ENCODE measurements at places on chromosomes 11 and 22.

DNA sequence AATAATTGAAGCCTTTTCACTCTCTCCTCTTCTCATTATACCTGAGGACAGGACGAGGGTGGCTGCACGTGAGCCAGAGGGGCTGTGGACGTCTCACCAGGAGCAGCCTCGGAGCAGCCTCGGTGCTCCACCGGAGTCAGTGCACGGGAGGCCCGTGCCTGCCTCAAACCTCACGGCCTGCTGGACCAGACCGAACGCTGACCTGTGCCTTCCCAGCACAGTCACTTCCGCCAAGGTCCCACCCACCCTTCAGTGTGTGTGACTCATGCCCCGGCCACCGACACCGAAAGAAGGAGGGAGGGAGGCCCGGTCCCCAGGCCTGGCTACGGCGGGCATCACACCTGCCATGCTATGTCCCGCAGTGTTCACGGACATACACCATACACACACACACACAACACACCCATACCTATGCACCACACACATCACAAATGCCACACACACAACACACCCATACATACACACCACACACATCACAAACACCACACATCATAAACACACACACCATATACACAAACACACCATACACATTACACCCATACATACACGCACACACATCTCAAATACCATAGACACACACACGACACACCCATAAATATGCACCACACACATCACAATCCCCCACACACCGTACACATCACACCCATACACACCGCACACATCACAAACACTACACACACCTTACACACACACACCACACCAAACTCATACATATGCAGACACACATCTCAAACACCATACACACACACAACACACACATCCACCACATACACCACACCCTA is 1506.5 kb downstream of the TBC1D22A start:
- DNase-seq, result no peak

- no peak for DNase-seq
Measured at GRCh38 chr22:37499027-37499707, 13.0 kb upstream of the MFNG start.

GRCh38 chr22:30953206-30953605 is 15.4 kb downstream of the MORC2 start:
- DNase-seq, result no peak

DNA sequence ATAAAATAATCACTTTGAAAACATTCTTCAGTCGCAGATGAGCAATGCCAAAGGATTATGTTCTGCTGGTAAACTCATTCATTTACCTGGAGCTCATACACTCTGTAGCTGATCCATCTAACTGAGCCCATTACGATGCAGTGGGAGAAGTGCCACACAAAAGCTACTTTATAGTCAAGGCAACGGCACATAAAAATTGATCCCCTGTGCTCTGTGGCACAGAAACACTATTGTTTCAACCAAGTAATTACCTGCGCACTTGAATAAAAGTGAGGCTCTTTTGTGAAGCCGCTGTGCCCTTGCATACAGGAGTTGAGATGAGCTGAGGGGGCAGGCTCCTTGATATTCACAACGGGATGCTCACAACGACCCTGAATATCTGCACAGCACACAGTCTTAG is 7.2 kb downstream of the DKK3 start:
- DNase-seq, result no peak

GRCh38 chr11:120198787-120199469 is 11.9 kb upstream of the OAF start:
- no peak for DNase-seq

DNA sequence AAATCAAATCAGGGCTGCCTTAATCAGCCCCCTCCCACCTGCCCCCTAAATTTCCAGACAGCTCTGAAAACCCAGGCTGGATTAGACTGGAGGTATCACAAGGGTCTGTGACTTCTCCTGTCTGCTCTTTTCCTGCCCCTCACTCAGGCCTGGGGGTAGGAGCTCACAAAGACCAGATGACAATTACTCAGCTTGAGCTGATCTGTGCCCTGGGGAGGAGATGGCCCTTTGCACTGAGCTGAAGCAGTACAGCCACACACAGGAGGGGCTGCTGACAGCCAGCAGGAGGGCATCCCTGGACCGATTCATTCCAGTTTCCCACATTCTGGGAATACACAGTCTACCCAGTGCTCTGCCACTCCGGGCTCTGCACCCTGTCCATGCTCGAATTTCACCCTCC is 4.2 kb downstream of the ABCC8 start:
- DNase-seq, result no peak

DNA sequence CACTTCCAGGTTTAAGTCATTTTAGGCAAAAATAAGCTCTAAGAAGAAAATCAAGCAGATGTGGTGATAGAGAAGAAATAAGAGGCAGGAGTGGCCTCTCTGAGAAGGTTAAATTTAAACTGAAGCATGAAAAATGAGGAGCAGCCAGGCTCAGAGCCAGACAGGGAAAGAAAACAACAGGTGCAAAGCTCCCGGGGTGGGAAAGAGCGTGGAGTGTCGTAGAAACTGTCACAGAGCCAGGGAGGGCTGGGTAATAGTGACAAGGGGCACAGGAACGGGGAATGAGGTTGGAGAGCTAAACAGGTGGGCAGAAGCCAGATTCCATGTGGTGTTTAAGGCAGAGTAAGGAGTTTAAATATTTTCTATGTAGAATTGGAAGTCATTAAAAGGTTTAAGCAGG is 132.1 kb upstream of the BLID start:
- DNase-seq, result no peak

- peak; percentile 40 for DNase-seq
Measured at GRCh38 chr11:5225480-5225871, 1.4 kb downstream of the HBB start.

DNA sequence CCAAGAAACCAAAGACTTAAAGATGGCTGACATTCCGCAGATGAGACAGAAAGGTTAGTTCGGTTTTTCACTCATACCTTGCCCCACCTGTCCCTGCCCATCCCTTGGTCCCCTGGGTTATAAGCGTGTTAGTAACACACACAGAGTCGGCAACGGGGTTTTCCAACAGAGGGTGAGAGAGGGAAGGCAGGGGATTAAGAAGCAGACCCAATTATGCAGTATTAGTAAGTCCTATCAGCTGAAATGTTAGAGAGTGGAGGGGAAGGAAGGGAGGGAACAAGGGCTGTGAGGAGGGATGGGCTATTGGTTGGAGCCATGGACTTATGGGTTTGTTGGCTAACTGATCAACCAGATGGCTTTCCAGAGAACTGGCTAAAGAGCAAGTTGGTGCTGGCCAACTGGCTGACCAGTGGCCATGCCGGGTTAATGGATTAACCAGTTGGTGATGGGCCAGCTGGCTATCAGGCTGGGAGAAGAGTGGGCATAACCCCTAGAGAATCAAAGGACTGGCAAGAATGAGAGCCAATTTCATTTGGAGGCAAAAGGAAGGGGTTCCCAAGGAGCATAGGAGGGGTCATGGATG is 45.5 kb downstream of the NRXN2 start:
- no peak for DNase-seq

- DNase-seq, result no peak
Measured at GRCh38 chr11:2213384-2213842, 41.8 kb upstream of the TH start.

DNA sequence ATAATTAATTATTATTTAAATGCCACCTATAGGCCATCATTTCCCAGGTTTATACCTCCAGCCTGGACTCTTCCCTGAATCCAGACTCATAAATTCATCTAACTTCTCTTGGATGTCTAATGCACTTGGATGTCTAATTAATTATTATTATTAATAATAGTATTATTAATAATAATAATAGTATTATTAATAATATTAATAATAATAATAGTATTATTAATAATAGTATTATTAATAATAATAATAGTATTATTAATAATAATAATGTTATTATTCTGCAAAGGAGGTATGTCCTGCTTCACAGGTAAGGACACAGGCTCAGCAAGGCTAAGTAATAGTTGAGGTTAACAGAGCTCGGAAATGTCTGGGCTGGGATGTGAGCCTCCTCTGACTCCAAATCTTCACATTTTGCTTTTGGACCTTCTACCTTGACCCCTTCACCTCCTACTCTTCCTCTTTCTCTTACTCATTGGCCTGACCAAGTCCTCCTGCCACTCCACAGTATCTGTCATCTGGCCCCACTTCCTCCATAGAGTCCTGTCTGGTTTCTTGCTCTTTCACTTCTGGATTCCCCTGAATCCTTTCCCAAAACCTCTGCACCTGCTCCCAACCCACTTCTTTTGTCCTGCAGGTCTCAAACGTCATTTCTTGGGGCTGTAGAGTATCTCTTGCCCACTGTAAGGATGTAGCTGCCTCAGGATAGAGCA is 8.0 kb downstream of the RIBC2 start:
- DNase-seq, result peak; percentile 6

GRCh38 chr11:119336744-119337469 is 2.6 kb downstream of the RNF26 start:
- DNase-seq, result no peak

GRCh38 chr11:72014761-72015320 is 16.1 kb downstream of the IL18BP start:
- DNase-seq, result no peak

DNA sequence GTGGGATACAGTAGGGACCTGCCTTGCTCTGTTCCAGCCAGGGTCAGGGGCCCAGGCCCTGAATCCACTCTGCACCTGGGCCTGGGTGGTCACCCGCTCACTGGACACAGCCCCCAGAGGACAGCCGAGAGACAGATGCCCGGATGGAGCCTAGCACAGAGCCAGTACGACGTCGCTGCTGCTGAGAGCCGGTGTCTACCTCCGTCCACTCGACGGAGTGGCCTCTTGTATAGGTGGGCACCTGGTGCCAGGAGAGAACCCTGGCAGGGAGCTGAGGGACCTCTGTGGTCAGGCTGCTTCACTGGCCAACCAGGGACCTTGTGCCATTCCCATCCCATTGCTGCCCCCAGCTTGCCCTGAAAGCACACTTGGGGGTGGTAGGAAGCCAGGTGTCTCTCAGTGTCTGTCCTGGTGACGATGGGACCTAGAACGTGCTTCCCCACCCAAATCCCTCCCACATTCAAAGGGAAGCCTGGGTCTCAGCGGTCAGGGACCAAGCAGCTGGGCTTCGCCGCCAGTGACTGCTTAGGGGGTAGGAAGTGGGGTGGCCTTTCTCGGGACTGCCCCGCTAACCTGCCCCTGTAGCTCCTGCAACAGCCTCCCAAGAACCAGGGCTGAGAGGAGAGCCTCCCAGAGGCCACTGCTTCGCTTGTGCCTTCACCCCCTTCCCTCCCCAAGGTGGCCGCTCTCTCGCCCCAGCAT is 10.3 kb upstream of the CERK start:
- DNase-seq, result no peak

- no peak for DNase-seq
Measured at GRCh38 chr11:58503361-58503856, 4.5 kb downstream of the OR5B21 start.

DNA sequence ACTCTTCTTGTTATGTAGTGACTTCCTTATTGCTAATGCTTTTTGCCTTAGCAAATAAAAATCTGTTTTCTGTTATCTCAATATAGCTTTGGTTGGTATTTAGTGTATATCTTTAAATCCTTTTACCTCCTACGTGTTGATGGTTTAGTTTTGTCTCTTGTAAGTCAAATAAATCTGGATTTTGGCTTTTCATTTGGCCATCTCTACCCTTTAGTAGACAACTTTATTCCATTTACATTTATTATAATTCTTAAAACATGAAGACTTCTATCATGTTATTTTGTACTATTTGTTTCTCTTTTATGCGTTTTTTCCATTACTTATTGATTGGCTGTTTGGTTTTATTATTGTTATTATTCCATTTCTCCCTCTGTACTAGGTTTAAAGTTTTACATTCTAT is 19.5 kb upstream of the ALKBH3 start:
- DNase-seq, result no peak

DNA sequence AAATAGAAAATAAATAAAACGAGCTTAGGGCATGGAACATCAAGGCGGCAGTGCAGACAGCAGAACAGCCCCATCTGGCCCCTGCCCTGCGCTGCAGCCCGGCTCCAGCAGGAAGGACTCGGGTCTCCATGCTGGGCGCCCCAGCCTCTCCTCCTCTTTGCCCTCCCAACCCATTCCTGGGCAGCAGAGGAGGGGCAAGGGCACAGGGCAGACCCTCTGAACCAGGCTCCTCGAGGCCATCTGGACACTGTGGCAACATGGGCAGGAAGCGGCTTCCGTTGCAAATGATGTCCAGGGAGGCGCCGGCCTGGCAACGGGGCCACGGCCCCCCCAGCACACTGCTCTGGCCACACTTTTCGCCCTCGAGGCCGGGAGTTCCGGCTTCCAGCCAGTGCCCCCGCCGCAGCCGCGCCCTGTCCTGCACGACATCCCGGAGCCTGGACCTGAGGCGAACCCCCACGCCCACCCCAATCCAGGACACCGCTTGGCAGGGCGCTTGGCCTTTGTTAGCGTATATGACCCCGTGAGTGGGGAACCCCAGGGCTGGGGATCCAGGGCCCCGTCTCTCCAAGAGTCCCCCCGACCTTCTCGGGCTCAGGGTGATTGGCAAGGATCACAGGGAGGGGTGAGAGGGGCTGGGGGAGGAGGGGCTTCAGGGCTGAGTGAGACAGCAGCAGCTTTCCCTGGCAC is 192.1 kb downstream of the IGLL1 start:
- no peak for DNase-seq

GRCh38 chr11:85647078-85647477 is 689 bp upstream of the TMEM126A start:
- no peak for DNase-seq

GRCh38 chr11:96067160-96067559 is 143.3 kb upstream of the MTMR2 start:
- no peak for DNase-seq

GRCh38 chr11:77821349-77821851 is 456 bp downstream of the AAMDC start:
- DNase-seq, result peak; percentile 86
